ENCODE measurements at places on chromosomes 5 and 9. TPM values are rescaled to one million over a fixed set of nuclear protein-coding genes. Genes with fewer than 3 reads are reported as not detected.

Gene SLC36A3
- not detected for total RNA-seq

Gene NTNG2
- 6.1 TPM for total RNA-seq

Gene SYNPO
- 99.2 TPM for total RNA-seq

DNA sequence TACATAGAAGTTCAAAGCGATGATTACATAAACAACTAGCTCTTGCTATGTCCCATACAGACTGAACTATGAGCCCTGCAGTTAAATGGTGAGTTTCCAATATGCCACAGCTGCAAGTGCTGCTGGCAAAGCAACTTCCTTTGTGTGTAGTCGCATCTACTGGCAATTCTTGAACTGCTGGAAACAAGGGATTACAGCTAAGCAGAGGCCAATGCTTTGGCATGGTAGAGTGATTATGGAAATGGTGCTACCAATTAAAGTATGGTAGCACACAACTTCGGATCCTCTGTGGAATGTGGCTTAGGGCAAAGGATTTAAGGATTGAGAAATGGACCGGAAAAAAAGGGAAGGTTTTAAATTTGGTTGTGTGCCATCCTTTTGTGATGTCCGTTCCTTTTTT, 856.6 kb downstream of the MAT2B start:
- no peaks in the 10 kb centered on the region for H3K27me3 ChIP-seq
- H3K4me3 ChIP-seq: no peak overlapping the region
- H3K4me1 ChIP-seq: no peaks in the 10 kb centered on the region
- no peaks in the 10 kb centered on the region for H3K36me3 ChIP-seq
- no peak for DNase-seq
- H3K27ac ChIP-seq: no peak overlapping the region

DNA sequence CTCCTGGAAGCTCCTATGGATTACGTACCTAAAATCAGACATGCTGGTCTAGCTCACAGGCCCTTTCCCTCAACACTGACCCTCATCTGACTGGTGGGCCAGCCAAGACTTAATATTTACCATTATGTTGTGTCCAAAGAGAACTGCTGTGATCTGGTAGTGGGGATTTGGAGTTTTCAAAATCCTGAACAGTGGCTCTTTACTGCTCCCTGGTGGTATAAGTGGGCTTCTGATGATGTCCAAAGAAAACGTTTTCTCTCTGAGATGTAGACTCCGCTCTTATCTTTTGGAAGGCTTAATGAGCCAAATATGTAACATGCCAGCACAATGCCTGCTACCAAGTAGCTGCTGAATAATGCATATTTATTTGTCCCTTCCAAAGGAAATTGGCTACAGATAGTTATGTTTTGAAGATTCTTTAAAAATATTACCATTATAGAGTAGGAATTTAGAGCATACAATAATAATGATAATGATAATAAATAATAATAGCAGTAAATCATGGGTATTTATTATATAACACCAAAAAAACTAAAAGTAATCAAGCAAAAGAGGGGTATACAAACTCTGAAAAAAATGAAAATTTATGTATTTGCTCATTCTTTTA, 406.6 kb upstream of the TNC start:
- no peaks in the 10 kb centered on the region for H3K36me3 ChIP-seq
- no peaks in the 10 kb centered on the region for H3K4me1 ChIP-seq
- H3K4me3 ChIP-seq: no peak overlapping the region

DNA sequence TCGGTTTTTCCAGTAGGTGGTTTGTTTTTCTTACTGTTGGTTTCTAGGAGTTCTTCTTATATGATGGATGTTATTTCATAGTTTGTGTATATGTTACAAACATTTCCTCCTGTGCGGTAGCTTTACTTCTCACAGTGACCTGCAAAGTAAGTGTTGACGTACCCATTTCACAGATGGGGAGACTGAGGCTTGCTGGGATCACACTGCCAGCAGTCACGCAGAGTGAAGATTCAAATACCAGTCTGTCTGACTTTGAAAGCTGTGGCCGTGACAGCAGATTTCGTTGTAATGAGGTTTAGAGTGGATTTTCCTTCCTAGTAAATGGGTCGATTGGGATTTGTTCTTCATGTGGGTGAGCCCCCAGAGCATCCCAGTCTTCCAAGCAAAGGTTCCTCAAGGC, 13.0 kb downstream of the DBH start:
- no peaks in the 10 kb centered on the region for H3K4me1 ChIP-seq
- no peaks in the 10 kb centered on the region for H3K27me3 ChIP-seq
- no peak overlapping the region for H3K27ac ChIP-seq
- DNase-seq: no peak

DNA sequence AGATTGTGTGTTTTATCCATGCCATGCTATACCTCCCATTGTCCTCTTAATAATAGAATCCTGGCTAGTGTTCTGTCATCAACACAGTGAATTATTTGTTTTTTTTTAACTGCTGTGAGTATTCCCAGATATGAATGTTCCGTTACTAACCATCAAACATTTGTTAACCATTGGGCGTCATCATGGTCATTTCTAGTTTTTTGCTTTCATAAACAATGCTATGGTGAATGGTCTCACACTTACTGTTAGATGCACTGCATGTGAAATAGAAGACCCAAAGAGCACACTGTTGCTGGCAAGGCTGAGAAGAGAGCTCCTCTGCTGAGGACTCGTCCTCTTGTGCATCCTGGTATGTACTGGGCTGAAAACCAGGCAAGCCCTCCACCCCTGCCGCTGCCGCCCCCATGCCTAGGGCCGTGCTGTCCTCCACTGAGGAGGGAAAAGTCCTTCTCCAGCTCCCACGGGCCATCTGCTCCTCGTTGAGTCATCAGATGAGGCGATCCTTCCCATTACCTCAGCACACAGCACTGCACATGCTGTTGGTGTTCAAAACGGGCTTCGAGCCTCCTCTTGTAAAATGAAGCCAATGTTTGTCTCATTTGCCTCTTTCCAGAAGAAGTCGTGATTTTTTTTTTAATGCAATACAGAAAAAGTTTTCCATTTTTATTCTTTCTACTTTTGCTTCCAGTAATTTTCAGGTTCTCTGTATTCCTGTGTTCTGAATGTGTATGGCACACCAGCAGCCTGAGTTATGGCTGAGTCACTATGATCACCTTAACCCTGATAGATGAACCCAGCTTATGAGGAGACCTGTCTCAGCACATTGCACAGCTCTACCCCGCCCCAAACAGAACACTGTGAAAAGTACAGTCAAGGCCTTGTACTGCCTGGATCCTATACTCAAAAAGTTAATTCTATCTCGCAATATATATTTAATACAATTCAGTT, 219.0 kb downstream of the AOPEP start:
- H3K36me3 ChIP-seq: no peaks in the 10 kb centered on the region
- peak; percentile 50 for DNase-seq
- no peak overlapping the region for H3K27ac ChIP-seq
- no peaks in the 10 kb centered on the region for H3K27me3 ChIP-seq
- no peak overlapping the region for H3K4me3 ChIP-seq

- H3K27me3 ChIP-seq: no peaks in the 10 kb centered on the region
- no peak overlapping the region for H3K27ac ChIP-seq
- no peak overlapping the region for H3K4me3 ChIP-seq
- no peak for DNase-seq
- no peaks in the 10 kb centered on the region for H3K36me3 ChIP-seq
Observed at GRCh38 chr5:173062141-173062540, 6.0 kb downstream of the CREBRF start.

DNA sequence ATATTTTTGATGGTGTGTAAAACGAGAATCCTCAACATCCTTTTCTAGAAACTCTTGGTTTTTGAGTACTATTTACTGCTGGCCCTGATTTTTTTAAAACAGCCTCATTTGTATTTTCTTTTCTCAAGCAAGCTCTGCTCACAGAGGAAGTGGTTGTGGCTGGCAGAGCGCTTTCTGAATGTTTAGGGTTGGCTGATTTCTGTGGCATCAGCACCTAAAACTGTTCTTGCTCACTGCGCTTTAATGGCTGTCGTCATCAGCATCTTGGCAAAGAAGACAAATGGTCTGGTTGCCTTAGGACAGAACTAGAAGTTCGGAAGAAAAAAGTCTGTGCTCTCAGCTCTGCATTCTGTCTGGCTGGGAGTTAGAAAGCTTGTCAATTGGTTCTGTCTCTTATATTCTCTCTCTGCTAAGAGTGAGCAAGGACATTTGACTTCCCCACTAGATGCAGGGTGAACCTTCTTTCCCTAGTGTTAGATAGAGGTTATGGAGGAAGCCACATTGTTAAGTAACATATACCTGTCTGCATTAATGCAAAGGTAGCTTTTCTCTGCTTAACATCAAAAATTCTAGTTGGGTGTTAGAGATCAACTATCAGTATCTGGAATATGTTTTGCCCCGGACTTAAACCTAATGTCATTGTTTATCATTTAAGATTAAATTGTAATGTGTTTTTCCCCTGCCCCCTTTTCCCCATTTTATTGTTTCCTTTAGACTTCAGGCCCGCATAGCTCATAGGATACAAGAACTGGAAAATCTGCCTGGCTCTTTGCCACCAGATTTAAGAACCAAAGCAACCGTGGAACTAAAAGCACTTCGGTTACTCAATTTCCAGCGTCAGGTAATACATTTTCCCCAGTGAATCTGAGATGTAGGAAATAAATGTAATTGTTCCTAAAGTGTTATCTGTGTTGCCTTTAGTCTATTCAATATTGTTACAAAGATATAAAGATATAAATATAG, 39.0 kb downstream of the SMARCA2 start:
- H3K36me3 ChIP-seq: peaks cover 16% of the 10 kb centered on the region
- H3K4me3 ChIP-seq: no peak overlapping the region
- no peaks in the 10 kb centered on the region for H3K27me3 ChIP-seq
- no peaks in the 10 kb centered on the region for H3K4me1 ChIP-seq
- H3K27ac ChIP-seq: peak overlapping the region; percentile 35

GRCh38 chr5:125814119-125814518, 609.1 kb upstream of the GRAMD2B start:
- DNase-seq: no peak
- no peaks in the 10 kb centered on the region for H3K4me1 ChIP-seq
- H3K4me3 ChIP-seq: no peak overlapping the region
- no peak overlapping the region for H3K27ac ChIP-seq

DNA sequence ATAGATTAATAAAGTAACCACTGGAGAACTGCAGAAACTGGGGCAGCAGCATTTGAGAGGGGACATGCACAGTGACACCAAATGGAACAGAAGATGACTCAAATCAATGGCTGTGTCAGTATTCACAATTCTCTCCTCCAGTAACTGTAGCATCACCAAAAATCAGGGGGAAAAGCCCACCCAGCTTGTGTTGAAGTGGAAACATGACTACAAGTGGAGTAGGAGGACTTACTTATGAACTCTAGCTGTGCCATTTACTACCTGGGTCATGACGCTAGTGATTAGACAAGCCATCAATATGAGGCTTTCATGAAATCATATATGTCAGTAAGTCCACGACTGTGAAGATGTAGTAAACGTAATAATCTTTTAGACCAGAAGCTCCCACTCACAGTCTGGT, 199.8 kb upstream of the PTGER4 start:
- no peaks in the 10 kb centered on the region for H3K27me3 ChIP-seq
- H3K27ac ChIP-seq: no peak overlapping the region
- H3K36me3 ChIP-seq: no peaks in the 10 kb centered on the region
- H3K4me3 ChIP-seq: no peak overlapping the region

DNA sequence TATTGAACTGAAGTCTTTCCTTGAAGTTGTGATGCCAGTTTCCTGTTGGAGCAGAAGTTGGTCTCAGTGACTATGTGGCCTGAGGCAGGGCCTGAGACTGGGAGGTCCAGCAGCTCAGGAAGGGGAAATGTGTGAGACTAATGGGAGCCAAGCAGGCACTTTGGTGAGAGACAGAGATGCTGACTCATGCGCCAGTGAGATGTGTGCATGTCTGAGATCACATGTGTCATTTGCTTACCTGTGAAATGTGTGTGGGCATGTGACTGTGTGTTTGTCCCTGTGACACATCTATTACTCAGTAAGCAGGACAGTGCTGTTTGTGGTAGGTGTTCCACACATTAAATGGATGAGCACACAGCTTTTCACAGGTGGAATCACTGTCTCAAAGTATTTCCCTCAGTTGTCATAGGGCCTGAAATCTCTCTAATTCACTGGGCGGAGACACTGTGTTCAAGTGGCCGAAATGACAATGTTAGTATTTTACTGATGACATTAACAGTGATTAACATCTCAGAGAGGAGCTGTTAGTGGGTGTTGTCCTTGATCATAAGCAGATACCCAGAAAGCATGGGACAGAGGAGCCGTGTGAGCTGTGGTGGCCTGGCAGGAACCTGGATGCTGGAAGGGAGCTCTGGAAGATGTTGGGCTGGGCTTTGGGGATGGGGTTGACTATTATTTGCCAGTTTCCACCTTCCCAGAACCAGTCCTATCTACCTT, 7.4 kb downstream of the NPR2 start:
- peaks cover 9% of the 10 kb centered on the region for H3K4me1 ChIP-seq
- H3K4me3 ChIP-seq: no peak overlapping the region
- no peak for DNase-seq
- H3K36me3 ChIP-seq: peaks cover 19% of the 10 kb centered on the region
- no peak overlapping the region for H3K27ac ChIP-seq

DNA sequence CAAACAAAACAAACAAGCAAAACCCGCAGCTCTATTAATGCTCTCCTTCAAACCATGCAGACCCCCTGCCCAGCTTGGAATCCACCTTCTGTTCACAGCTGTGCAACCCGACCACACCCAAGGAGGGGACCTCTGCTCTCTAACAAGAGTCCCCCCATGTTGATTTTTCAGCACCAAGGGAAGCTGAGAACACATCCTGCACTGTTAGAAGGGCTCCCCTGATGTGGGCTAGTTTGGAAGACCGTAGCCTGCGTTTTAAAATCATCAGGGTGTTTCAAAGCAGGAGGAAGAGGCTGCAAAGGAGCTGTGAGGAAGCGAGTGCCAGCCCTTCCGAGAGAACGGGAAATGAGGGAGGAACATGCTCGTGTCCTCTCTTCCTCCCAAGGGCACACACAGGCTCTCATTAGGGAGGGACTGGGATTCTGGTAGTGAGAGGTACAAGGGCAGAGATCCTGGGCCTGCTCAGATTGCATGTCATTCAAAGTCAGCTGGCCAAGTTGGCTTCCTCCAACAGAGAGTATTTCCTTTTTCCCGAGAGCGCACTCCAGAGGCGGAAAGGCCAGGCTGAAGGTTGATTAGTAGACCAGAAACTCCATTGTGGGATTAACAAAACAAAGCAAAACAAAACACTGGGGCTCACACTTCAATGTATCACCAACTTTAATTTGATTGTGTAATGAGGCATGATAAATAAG, 185.9 kb downstream of the SEMA6A start:
- no peak for DNase-seq
- H3K27me3 ChIP-seq: no peaks in the 10 kb centered on the region
- peak overlapping the region; percentile 15 for H3K27ac ChIP-seq
- H3K36me3 ChIP-seq: no peaks in the 10 kb centered on the region
- H3K4me3 ChIP-seq: no peak overlapping the region
- peaks cover 6% of the 10 kb centered on the region for H3K4me1 ChIP-seq
